ENCODE measurements at places on chromosomes 11 and 22. TPM values are rescaled to one million over a fixed set of nuclear protein-coding genes. Genes with fewer than 3 reads are reported as not detected.

The NCAM1 gene
- total RNA-seq: 1.4 TPM

The HIPK3 gene
- 135 TPM for total RNA-seq

The POU2AF2 gene
- total RNA-seq: not detected

The TEX12 gene
- total RNA-seq: 0.65 TPM

The DCHS1 gene
- 13.7 TPM for total RNA-seq

The MCHR1 gene
- 0.65 TPM for total RNA-seq

The CSF2RB gene
- under 0.01 TPM for total RNA-seq

The DEUP1 gene
- total RNA-seq: 0.65 TPM

The MAFF gene
- 14.8 TPM for total RNA-seq

The CALCA gene
- 0.22 TPM for total RNA-seq

The JAML gene
- not detected for total RNA-seq

The LMO2 gene
- total RNA-seq: 0.65 TPM

The MMP8 gene
- not detected for total RNA-seq

The CD3D gene
- not detected for total RNA-seq

The SLC17A6 gene
- total RNA-seq: not detected

The ZNF70 gene
- 7.1 TPM for total RNA-seq

The SLC5A4 gene
- not detected for total RNA-seq

The OR52K1 gene
- not detected for total RNA-seq

The OR10G7 gene
- not detected for total RNA-seq

The OR5D14 gene
- not detected for total RNA-seq

The LGALS12 gene
- 0.11 TPM for total RNA-seq

The VSTM5 gene
- total RNA-seq: 0.39 TPM

The PGA5 gene
- total RNA-seq: not detected

The GGTLC2 gene
- not detected for total RNA-seq

The GGT1 gene
- total RNA-seq: 1.5 TPM

The STX3 gene
- total RNA-seq: 16.8 TPM

The OOSP4A gene
- total RNA-seq: not detected

The MS4A7 gene
- not detected for total RNA-seq

The KCNA4 gene
- total RNA-seq: 5.5 TPM

The EMID1 gene
- 0.76 TPM for total RNA-seq

The PKDREJ gene
- 0.11 TPM for total RNA-seq

The SLC22A9 gene
- total RNA-seq: not detected

The PAX6 gene
- 0.76 TPM for total RNA-seq

The MUC15 gene
- total RNA-seq: not detected

The RAB39A gene
- total RNA-seq: not detected

The LAYN gene
- 61.5 TPM for total RNA-seq

The EFCAB6 gene
- 5.9 TPM for total RNA-seq

The APOBEC3G gene
- 20.0 TPM for total RNA-seq

Data from articular chondrocyte of knee joint (primary cell).